ENCODE measurements at places on chromosomes 2 and 18.

- no peak for DNase-seq
These were observed 28.8 kb downstream of the TANC1 start for GRCh38 chr2:158997037-158997790.

- no peak for DNase-seq
These were observed 90.8 kb downstream of the STRADB start for GRCh38 chr2:201542291-201542690.

DNA sequence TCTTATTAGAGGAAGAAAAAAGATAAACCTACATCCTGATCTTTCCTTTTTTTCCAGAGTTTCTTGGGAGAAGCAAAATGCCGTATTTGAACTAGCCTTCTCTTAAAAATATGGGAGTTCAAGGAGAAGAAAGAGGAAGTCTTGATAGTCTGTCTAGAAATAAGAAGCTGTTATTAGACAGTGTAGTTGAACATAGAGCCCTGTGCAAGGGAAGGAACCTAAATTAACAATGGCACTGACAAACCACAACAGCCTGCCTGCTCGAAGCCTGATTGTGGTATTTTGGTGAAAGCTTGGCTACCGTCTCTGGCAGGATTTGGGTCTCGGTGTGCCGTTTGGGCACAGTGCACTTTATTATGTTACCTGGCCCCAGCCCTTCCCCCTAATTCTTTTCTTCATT, 17.1 kb downstream of the SMARCAL1 start:
- no peak for DNase-seq

GRCh38 chr2:136363470-136363869, 245.5 kb upstream of the CXCR4 start:
- no peak for DNase-seq

- DNase-seq, result no peak
These were observed 214.4 kb upstream of the RASGRP3 start for GRCh38 chr2:33262097-33262496.

- DNase-seq, result no peak
These were observed 58.9 kb downstream of the CIB4 start for GRCh38 chr2:26581991-26582842.

DNA sequence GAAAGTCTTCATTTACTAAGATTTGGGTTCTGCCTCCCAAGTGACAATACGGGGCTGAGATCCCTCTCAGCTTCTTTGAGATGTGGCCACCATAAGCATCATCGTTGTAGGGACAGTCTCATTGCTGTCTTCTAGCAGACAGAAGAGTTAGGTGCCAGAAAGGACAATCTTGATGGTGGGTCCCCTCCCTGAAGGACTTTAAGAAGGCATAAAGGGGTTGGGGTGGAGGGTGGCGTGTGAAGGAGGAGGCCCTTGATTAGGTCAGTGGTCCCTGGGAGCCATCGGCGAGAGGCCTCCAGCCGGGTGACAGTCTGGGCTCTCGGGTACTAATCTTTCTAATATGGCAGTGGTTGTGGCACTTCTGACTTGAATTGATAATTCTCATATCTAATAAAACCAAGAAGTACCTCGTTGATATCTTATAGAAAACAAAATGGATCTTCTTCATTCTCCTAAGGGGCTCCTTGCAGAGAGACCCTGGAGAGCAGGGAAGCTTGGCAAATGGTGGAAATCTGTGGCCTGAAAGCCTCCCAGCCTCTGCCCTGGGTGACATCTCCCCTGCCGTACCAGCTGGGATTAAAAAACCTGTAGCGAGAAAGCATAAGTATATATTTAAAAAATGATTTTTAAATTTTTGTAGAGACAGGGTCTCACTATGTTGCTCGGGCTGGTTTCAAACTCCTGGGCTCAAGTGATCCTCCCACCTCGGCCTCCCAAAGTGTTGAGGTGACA, 7.2 kb upstream of the PSMD1 start:
- no peak for DNase-seq

- no peak for DNase-seq
These were observed 229.1 kb downstream of the PHLPP1 start for GRCh38 chr18:62944454-62944853.

DNA sequence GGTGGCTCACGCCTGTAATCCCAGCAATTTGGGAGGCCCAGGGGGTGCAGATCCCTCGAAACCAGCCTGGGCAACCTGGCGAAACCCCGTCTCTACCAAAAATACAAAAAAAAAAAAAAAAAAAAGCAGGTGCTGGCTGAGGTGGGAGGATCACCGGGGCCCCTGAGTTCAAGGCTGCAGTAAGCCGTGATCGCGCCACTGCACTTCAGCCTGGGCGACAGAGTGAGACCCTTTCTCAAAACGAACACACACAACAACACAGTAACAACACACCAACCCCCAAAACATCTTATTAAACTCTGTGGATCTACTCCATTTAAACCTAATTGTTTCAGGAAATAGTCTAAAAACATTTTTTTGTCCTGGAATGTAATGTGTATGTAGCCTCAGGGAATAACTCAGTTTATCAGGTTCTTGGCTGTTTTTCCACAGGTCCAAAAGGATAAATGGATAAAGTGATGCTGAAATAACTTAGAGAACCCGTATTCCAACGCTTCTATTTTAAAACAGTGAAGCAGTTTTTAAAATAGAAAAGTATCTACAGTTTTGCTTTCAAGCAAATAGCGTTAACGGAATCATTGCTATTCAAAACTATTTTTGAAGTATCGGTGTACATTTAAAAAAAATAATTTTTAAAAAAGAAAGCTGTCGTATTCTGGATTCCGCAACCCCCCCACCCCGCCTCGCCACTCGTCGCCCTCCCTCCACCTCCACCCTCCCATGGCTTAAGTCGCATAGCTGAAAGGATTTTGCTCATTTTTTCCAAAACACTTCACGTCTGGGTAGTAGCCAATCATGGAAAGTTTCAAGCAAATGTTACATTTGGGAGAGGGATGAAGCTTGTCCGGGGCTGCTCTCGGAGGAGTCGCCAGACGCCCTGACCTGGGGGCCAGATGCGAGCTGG, 895 bp upstream of the GLS start:
- no peak for DNase-seq

DNA sequence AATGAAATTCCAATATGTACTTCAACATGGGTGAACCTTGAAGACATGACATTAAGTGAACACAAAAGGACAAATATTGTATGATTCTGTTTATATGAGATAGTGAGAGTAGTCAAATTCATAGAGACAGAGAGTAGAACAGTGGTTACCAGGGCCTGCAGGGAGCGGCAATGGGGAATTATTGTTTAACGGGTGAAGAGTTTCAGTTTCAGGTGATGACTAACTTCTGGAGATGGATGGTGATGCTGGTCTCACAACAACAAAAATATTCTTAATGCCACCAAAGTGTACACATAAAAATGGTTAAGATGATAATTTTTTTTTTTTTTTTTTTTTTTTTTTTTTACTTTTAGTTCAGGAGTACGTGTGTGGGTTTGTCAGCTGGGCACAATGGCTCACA, 109.4 kb upstream of the TMEM200C start:
- DNase-seq, result no peak

- no peak for DNase-seq
These were observed 19.6 kb downstream of the RSAD2 start for GRCh38 chr2:6896930-6897759.

DNA sequence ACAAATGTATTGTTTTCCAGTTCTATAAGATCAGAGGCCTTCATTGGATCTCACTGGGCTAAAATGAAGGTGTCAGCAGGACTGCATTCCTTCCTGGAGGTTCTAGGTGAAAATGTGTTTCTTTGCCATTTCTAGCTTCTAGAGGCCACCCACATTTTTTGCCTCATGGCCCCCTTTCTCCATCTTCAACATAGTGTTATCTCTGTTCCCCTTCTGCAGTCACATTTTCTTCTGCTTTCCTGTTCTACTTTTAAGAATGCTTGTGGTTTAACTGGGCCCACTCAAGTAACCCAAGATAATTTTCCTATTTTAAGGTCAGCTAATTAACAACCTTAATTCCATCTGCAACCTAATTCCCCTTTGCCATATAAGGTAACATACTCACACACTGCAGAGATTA, 36.1 kb downstream of the METTL21A start:
- no peak for DNase-seq

- no peak for DNase-seq
These were observed 239.0 kb upstream of the FANCL start for GRCh38 chr2:58480141-58480540.

- DNase-seq, result no peak
These were observed 187.6 kb downstream of the ZNF521 start for GRCh38 chr18:25164211-25164847.

GRCh38 chr2:203909974-203910373, 26.6 kb upstream of the ICOS start:
- DNase-seq, result no peak

Data from left ventricle myocardium inferior (tissue), 1 donor.